ENCODE measurements at places on chromosomes 1 and 21. TPM values are rescaled to one million over a fixed set of nuclear protein-coding genes. Genes with fewer than 3 reads are reported as not detected.
A peak's percentile ranks its signal among the peaks of the same experiment; 100 is the strongest.

HCRTR1 gene
- total RNA-seq = 0.21 TPM

LY9 gene
- total RNA-seq = 1.9 TPM

ARTN gene
- total RNA-seq = 0.66 TPM

CD5L gene
- not detected for total RNA-seq

PRDM16 gene
- total RNA-seq = 12.2 TPM

LPGAT1 gene
- 36.1 TPM for total RNA-seq

PLA2G5 gene
- total RNA-seq = 4.7 TPM

TRIM67 gene
- total RNA-seq = not detected

PLXNA2 gene
- 22.3 TPM for total RNA-seq

LIN28A gene
- not detected for total RNA-seq

FAM167B gene
- total RNA-seq = 4.8 TPM

RAB3B gene
- total RNA-seq = 0.39 TPM

UTS2 gene
- not detected for total RNA-seq

KCNJ15 gene
- total RNA-seq = 0.44 TPM

NUP210L gene
- total RNA-seq = 0.30 TPM

SPATA45 gene
- total RNA-seq = not detected

KRTAP13-2 gene
- not detected for total RNA-seq

FCER1G gene
- total RNA-seq = 49.4 TPM

DNA sequence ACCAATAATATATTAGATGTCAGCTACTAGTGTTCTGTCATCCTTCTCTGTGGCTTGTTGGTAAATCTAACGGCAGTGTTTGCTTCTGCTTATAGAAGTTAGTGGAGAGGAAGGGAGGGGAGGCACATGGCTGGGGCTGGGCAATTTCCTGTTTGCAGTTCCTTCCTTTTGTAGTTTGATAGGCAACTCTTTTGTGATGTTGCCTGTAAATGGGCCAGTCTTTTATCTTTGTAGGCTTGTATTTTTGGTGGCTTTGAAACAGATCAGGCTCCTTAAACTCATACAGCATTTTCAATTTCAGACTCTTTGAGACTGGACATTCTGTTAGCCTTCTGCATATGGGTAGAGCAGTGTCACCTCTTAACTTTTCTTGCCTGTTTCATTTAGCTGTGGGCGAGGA is 48.1 kb downstream of the CDC14A start:
- peak; percentile 31 for DNase-seq

GRCh38 chr1:27563341-27563590 is 40.7 kb downstream of the AHDC1 start:
- no peak for DNase-seq

GRCh38 chr1:150009604-150010392 is 728 bp downstream of the OTUD7B start:
- peak; percentile 51 for DNase-seq

DNA sequence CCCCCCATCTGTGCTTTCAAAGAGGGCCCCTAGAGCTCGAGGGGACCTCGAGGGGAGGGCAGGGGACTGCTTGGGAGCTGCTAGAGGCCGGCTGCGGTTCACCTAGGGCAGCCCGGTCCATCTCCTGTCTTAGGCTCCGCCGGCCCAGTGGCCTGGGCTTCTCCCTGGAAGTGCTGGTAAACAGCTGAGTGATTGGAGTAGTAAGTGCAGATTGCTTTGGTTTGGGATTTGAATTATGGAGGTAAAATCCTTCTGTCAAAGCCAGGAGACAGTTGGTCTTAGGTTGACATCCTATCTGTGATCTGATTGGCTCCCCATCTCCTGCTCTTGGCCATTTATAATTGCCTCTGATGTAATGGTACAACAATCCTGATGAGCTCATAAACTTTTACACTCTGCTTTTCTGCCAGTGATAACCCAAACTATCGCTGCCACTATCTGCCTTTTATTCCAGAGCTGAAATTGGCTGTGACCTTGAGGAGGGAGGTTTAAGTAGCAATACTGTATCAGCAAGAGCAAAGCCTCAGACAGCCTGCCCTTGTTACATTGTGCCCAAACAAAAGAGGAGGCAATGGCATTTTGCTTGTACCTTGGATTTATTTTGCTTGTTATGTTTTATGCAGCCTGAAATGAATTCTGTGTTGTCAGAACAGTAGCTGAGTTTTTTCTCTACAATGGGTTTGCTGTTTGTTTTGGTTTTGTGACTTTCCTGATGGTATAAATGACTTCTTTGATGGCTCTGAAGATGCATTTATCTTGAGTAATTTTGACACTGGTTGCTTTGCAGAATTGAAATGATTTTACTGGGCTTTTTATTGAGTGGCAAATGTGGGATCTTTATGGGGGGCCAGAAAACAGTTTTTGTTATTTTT is 2.4 kb downstream of the ARID1A start:
- no peak for DNase-seq

GRCh38 chr1:242208021-242208420 is 209.1 kb upstream of the MAP1LC3C start:
- DNase-seq = no peak

DNA sequence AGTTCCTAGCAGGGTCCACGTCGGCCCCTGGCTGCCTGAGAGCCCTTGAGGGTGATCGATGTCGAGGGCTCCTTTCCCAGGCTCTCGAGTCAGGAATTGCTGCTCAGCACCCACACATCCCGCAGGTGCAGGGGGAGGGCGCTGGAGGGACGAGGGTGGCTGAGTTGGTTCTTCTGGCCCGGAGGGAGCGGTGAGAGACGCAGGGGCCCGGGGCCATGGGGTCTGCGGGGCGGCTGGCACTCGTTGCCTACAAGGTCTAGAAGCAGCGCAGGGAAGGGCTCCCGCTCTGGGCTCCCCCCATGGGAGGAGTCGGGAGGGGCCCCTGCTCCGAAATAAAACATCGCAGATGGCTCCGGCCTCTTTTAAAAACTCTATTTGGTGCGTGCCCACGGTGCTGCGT is 18.2 kb downstream of the PANK4 start:
- no peak for DNase-seq

- DNase-seq = peak; percentile 41
Observed at GRCh38 chr21:34743831-34744230, 75.0 kb downstream of the CLIC6 start.

DNA sequence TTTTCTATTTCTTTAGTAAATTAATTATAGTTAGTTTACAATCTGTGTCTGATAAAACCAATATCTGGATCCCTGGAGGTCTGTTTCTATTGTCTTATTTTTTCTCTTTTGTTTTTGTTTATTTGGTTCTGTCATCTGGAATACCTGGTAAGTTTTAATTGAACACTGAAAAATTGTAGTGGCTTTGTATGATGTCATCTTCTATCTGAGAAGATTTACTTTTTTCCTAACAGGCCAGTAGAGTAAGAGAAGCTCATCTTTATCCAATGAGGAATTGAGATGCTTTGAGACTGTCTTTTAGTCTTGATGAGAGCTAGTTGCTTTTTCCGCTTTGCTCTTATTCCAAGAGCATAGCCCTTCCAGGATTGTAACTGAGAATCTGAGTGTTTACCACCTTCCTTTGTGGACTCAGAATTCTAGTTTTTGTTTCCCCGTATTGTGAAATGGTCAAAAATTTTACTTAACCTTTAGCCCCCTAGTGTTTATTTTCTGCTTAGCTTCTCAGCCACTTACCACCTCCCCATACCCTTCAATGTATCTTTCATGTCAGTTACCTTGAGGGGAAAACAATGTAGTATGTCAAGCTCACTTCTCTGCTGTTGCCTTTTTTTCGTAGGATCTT is 25.0 kb downstream of the PTGFRN start:
- no peak for DNase-seq

DNA sequence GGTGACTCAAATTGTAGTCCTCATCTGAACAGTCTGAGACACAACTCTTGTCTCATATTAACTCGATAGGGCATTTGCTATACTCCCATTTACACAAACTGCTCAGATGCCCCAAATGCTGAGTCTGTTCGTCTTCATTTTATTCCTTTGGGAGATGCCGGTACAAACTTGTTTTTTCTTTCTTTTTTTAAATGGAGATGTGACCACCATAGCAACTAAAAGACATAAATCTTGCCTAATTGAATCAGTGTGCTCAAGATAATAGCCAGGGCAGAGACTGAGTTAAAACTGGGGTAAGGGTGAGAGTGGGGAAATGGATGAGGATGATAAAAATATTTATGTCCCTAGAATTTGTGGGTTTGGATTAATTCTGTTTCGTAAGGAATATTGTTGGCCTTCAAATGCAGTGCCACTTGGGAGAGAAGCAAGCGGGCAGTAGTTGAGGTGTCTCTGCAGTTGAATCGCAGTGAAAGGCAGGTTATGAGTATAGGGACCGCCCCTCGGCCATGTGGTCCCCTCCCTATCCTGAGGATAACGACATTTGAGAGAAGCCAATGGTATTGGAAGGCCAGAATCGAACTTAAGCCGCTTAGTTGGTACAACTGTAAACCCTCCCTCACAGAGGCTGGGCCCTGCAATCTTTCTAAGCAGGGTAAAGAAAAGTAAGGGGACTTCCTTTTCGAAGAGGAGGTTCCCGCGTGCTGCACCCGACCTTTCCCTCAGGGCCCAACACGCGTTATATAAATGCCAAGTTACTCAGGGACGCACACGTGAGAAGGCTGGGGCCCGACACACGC is 859 bp upstream of the LRRC8B start:
- DNase-seq = no peak

DNA sequence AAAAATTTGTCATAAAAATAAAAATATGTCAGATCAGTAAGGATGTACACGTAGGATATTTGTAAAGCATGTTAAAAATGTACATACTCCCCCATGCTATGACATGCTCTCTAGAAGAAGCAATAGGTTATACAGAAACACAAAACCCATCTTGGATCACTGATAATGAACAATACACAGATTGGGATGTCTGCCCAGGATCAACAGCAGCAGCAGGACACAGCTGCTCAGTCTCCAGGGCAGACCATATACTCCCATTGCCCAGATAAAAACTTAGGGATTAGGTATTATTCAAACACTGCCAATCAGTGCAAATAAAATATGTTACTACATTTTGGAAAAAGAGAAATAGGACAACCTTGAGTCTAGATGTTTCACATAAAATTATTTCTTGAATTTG is 39.0 kb downstream of the DAB1 start:
- no peak for DNase-seq

DNA sequence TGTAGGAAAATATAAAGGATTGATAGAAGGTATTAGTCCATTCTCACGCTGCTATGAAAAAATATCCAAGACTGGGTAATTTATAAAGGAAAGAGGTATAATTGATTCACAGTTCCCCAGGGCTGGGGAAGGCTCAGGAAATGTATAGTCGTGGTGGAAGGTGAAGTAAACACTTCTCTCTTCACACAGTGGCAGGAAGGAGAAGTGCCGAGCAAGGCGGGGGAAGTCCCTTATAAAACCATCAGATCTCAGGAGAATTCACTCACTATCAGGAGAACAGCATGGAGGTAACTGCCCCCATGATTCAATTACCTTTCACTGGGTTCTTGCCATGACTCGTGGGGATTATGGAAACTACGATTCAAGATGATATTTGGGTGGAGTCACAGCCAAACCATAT is 1806.0 kb downstream of the MRPL39 start:
- DNase-seq = no peak

DNA sequence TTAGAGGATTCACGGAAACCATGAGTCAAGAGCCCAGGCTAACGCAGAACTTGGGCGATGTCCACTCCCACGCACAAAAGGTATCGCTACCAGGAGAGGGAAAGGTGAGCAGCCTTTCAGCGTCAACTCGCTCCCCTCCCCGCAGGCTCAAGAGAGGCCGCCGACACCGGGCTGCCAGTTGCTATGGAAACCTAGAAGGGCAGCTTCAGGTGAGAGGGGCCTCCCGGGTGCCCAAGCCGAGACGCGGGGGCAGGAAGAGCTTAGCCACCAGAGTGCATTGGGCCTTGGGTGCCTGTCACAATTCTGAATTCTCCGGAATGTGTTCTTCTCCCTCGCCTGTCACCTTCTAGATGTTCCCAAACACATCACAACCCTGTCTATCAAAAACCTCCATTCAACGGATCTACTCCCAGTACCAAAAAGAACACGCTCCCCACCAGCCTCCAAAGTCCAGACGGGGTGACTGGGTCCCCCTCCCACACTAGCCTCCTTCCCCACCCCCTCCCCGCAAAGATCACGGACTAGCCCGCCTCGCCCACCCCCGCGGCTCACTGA is 694 bp downstream of the MEAF6 start:
- DNase-seq = no peak

- DNase-seq = no peak
Observed at GRCh38 chr1:48017716-48018115, 20.5 kb upstream of the TRABD2B start.

- no peak for DNase-seq
Observed at GRCh38 chr1:209783386-209783785, 973 bp downstream of the C1orf74 start.

DNA sequence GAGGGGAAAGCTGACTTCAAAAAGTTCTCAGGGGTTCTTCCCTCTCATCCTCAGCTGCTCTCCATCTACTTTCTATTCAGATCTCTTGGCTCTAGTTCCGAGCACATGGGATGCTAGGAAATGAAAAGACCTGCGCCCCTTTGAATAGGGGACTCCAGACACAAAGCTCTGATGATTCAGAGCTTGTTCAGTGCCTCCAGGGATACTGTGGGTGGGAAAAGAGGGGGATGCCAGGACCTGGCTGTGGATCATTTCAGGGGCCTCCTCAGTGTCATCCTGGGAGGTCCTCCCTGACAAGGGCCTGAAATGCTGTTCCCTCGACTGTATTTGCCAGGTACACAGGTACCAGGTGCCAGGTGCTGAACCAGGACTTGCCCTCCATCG is 943 bp upstream of the KIAA0040 start:
- no peak for DNase-seq

- no peak for DNase-seq
Observed at GRCh38 chr1:87592156-87592555, 263.5 kb downstream of the LMO4 start.

GRCh38 chr1:170162459-170163246 is 16.9 kb downstream of the NTMT2 start:
- peak; percentile 13 for DNase-seq

- DNase-seq = peak; percentile 54
Observed at GRCh38 chr1:21278208-21278859, 11.9 kb downstream of the ECE1 start.

GRCh38 chr1:150997949-150998348 is 8.8 kb downstream of the MINDY1 start:
- DNase-seq = no peak
